Lung (tissue), 17 donors: ENCODE measurements at places on chromosomes 5 and 9.

DNA sequence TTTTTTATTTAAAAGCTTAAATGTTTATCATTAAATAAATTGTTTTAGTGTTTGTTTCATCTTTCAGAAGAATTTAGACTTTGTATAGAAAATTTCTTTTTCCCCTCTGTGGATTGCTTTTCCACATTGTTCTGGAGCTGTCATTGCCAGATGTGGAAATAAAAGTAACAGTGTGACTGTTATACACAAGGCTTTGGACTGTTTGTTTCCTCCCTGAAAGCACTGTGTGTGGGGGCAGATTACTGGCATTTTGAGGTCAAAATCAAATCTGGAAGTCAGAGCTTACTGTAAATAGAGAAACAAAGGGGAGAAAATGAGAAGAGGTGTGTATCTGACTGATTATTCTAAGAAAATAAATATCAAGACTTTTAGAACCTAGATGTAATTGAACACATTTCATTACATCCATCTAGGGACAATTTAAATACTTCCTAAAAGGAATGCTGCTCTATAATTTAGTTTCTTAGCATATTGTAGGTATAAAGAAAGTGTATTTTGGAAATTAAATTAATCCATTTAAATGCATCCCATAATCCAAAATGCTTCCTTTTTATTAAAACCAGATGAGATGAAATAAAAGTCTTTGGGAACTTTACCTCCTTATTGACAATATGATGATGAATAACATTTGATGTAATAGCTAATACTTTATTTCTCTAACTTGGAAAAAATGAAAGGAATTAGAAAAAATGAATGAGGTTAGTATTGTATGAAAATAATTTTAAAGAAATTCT is 51.9 kb downstream of the ERCC6L2 start:
- DNase-seq, result peak; percentile 28

- no peak for DNase-seq
Observed at GRCh38 chr5:2166306-2166978, 283.7 kb upstream of the IRX4 start.

DNA sequence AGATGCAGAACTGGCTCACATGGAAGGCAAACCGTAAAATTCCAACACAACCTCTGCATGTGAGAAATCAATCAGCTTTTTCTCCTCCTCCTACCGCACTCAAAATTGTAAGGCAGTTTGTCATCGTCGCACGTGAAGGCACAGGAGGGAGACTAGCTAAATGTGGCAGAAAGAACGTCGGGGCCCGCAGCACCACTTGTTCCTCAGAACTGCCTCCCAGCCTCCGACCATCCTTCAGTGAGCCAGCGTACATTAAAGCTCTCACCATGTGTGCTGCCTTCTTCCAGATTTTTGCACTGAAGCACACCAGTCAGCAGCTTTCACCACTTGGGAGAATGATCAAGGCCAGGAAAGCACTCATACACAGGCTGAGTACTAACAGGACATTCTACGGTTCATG is 105.9 kb downstream of the RFX3 start:
- no peak for DNase-seq

DNA sequence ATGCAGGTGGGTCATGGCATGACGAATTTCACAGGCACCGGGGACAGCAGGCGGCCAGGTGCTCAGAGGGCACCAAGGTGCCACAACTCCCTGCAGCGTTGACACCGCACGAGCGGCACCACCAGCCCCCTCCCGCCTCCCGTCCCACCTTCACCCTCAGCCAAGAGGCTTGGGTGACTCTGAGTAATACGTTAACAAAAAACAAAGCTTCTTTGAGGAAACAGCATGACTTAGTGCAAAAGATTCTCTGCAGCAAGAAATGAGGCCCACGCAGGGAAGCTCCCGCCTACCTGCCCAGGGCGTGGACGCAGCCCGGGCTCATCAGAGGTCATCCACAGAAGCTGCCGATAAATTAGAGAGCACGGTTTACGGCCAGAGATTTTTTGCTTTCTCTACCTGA is 4.1 kb downstream of the TMEM250 start:
- no peak for DNase-seq

DNA sequence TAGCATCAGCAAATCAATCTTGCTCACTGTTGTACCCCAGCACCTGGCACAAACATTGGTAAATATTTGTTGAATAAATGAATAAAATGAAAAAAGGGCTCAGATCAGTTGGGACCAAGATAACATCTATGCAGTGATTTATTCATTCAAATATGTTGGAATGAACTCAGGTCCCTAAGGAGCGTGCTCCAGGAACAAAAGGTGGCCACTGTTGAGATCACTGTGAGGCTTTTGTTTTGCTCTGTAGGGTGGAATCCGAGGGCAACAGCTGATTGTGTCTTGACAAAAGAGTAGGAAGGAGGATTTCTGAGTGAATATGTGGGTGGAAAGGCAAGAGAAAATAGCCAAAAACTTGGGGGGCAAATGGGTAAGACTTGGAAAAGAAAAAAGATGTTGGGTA is 89.7 kb downstream of the PPP2R2B start:
- DNase-seq, result no peak

DNA sequence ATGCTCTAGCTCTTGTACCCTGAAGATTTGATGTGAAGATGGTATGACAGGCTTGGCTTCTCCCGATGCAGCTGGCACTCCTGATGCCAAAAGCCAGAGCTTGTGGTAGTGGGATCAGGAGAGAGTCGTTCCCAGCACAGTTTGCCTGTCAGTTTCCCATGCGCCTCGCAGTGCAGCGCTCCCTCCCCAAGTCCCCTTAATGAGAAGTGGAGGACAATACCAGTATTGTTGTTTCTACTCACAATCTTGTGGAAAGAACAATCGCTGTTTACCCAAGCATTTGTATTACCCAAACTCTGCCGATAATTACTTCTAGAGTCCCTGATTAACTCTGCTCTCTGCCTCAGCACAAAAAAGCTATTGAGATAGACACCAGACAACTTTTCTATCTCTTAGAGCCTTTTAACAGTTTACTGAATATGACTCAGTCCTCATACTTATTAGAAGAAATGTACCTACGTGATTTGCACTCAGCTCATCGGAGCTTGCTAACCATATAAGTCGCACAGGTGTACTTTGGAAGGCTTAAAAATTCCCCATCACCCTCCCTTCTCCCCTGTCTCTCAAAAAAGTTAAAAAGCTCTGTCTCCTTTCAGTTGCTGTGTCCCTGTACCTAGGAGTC is 283.2 kb upstream of the TMEM161B start:
- DNase-seq, result no peak

DNA sequence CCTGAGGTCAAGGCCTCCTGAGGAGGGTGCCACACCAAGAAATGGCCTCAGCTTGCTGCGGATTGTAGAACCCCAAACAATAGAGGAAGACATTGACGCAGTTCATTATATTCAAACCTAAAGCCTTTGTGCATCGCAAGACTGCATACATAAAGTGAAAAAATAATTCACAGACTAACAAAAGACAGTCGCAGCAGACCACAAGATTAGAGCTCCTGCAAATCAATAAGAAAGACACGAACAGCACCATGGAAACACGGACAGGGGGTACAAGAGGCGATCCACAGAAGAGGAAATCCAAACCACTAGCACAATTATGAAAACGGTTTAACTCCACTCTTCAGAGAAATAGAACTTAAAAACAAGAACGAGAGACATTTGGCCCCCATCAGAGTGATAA is 10.0 kb upstream of the TCOF1 start:
- no peak for DNase-seq

GRCh38 chr5:15326471-15326870 is 173.5 kb upstream of the FBXL7 start:
- no peak for DNase-seq

DNA sequence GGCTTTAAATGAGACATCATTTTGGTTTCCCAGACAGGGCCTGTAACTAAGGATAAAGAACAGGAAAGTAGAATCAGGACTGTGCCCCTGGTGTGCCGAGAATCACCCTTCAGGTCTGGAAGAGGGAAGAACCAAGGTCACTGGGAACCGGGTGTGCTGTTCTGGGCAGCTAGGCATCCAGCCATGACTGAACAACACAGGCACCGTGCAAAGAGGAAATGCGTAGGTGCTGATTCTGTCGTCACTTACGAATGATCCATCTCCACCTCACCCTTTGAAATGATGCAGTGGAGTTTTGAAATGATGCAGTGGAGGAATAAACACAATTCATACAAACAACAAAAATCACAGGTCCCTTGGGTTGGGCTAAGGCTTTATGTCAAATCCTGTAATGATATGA is 64.4 kb downstream of the MAP1B start:
- no peak for DNase-seq

DNA sequence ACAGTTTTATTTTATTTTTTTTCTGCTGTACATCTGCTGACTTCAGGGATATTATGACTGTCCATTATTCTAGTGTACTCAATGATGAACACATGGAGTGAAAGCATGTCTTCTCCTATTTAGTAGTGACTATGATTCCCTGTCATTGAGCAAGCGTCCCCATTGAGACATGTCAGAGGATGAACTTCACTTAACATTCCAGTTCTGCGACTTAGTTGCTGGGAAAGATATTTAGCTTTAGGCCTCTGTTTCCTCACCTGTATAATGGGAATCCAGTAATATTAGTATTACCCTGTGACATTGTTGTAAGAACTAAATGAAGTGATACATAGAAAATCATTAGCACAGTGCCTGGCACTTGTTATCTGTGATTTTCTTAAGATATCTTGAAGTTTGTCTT is 144.8 kb upstream of the DHFR start:
- no peak for DNase-seq

GRCh38 chr9:95870352-95870751 is 5.1 kb upstream of the ERCC6L2 start:
- DNase-seq, result no peak

DNA sequence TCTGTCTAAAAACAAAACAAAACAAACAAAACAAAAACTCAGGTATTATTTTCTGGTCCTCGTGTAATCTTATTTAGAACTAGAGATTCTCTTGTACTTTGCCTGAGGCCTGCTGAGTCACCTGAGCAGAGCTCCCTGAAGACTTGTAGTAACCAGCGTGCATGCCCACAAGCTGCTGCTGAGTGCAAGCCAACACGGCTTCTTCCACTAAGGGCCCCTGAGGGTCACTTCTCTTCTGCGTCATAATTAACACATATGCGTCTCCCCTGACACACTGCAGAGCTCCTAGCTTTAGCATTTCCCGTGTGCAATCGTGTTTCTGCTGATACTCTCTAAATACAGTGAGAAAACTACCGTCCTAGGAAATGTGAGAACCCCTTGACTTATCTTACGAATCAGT is 10.9 kb upstream of the NDFIP1 start:
- no peak for DNase-seq

GRCh38 chr9:90821697-90822096 is 20.1 kb downstream of the SYK start:
- no peak for DNase-seq

DNA sequence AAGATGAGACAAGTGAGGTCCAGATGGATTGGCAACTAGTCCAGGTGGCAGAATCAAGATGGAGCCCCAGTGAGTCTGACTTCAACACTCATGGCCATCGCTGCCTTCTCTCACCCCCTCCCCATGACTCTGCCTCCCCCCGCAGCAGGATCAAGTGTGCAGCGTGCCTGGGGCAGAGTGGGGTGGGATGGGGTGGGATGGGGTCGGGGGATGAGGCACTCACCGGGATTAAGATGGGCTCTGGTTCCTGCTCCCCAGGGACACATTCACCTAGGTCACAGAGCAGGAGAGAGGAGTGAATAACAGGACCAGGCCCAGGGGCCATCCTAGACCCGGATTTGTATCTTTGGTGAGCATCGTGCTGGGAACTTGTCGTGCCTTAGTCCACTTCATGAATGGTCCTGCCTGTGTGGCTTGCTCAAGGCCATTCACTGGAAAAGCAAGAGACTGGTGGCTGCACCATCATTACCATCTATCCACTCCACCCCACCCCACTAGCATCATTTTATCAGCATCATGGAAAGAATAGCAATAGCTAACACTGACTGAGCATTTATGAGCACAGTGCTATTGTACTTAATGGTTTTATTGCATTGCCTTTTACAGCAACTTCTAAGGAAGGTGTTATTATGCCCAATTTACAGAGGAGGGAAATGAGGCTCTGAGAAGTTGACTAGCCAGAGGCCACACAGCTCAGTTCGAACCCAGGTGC is 8.5 kb downstream of the AMBP start:
- DNase-seq, result peak; percentile 3

DNA sequence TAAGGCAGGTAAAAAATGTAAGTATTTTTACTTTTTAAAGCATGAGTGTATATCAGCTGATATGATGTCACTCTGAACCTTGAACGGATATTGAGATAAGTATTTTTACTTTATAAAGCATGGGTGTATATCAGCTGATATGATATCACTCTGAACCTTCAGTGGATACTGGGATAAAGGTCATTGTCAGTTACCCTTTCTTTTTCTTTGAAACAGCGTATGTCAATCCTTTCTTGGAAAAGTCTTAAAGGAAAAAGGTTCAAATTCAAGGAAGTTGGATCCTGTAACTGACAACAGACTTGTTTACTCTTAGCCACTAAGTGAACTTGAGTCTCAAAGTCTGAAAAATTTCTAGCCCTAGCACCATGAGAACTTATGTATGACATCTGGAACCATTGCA is 61.7 kb upstream of the IFNK start:
- no peak for DNase-seq

DNA sequence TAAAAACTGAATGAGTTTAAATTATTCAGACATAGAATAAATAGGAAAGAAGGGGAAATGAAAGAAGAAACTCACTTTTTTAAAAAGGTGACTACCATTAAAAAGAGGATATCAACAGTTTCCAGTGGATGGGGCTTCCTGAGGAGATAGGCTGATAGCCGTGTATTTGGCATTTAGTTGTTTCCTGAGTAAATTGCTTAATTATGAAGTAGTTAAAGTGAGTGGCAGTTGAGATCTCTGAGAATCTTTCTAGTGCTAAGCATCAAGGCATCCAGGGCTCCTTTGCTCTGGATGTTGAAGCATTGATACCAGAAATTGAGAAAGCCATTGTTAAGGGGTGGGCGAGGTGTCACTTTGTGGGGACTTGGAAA is 2.7 kb downstream of the TNFAIP8 start:
- no peak for DNase-seq

DNA sequence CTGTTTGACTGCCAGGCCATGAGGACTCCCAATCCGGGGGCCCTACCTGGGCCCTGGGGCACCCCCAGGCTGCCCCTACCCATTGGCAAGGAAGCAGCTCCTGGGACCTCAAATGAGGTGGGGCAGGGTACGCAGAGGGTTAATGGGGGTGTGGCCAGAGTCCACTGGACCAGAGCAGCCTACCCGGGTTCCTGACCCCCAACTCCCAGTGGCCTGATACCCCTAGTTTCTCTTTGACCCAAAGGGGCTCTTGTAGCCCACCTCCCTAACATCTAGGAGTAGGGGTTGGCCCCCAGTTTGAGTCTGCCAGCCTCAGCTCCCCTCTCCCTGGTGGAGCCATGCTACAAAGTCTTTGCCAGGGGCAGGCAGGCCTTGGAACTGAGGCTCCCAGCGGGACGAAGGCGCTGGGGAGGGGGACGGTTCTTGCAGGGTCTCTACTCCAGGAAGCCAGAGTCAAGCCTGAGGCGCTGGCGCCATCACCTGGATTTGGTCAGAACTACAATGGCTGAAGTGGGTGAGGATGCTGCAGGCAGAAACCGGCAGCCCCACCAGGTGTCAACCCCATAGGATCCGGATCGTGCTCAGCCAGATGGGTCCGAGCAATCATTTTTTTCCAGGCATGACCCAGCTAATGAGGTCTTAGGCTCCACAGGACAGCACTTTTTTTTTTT is 8.4 kb upstream of the CERCAM start:
- peak; percentile 71 for DNase-seq
